ENCODE measurements at places on chromosomes 1 and 21.

DNA sequence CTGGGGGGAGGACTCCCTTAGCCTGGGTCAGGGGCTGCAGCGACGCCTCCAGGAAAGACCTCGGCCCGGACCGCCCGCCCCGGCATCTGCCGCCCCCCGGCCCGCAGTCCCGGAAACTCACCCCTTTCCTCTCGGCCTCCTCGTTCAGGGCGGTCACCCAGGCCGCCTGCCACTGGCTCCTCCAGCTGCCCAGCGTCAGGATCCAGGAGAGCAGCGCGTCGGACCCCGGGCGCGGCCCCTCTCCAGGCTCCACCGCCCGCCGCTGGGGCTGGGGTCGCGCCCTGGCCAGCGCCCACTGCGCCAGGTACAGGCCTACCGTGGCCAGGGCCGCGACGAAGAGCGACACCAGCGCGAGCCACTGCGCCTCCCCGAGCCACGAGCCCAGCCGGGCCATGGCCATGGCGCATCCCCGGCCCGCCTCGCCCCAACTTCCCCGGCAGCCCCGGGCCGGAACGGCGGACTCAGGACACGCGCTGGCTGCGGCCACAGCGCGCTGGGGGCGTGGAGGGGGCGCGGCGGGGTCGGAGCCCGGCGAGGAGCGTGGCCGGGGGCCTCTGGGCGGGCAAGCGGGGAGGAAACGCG, 478 bp downstream of the C2CD2 start:
- peak; percentile 24 for DNase-seq

DNA sequence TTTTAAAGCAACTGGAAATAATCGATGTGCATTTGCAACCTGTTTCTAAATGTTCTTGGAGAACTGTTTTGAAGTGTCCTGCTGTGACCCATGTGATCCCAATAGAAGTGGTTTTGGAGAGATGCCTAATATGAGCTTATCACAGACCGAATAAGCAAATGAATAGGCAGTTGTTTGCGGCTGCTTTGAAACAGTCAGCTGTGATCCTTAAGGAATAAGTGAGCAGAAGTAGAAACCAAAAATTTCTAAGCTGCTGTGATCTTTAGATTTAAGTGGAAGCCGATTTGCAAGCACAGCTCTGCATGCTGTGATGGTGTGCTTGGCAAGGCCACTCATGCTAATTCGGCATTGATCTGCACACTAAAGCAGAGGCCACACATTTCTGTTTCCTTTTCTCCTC, 329.5 kb upstream of the DUSP10 start:
- no peak for DNase-seq

DNA sequence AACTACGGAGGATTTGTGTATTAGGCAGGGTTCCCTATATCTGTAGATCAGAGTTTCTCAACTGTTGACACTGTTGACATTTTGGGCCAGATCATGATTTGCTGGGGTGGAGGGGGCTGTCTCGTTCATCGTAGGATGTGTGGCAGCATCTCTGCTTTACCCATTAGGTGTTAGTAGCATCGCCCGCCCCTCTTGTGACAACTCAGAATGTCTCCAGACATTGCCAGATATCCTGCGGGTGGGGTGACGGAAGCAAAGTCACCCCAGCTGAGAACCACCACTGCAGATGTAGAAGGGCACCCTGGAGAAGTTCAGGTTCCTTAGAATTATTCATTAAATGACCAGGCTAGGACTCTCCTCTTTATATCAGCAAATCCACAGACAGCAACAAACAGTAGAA, 125.9 kb downstream of the CLIC6 start:
- no peak for DNase-seq

DNA sequence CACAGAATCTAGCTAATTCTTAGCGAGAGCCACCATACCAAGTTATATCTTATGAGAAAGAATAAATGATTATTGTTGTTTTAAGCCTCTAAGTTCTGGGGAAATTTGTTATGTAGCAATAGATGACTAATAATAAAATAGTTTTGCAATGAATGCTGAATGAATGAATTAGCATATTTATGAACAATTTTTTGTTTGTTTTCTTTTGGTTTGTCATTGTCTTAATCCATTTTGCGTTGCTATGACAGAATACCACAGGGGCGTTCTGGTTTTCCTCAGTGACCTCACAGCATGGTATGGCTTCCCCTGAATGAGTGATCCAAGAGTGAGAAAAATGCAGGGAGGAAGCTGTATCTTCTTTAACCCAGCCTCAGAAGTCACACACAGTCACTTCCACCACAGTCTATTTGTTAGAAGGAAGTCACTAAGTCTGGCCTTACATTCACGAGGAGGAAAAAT, 53.8 kb upstream of the HPDL start:
- peak; percentile 89 for DNase-seq

- peak; percentile 61 for DNase-seq
Measured at GRCh38 chr1:94063379-94063778, 57.6 kb downstream of the ABCA4 start.

- no peak for DNase-seq
Measured at GRCh38 chr1:235941876-235942624, 75.3 kb upstream of the LYST start.

DNA sequence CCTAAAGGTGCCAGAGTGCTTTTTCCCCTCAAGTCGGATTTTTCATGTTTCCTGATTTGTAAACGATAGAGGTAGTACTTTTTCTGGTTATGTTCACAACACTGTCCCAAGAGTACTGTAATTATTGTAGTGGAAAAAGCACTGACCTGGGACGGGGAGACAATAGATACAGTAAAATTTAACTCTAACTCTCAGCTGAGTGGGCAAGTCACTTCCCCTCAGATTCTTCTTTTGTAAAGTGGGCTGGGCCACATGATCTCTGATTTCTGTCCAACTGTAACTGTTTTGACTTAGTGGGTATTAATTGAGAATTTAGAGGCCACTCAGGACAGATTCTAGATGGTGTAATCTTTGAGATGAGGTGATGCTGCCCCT, 19.1 kb downstream of the MARCKSL1 start:
- DNase-seq, result no peak

DNA sequence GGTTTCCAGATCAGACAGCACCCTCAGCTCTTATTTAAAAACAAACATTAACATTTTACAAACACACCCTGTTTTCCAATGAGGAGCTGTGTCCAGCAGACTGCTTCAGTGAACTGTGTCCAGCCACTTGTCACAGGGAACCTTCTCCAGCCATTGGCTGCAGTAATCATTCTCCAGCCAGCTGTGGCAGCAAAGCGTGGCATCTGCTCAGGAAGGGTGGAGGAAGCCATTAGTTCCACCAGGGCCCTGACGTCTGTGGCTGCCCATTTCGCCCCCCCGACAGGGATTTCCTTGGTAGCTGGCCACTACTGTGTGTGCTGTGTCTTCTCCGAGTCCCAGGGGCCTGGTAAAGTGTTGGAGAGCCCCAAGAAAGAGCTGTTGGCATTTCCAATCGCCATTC, 62.9 kb upstream of the SELENON start:
- no peak for DNase-seq

- DNase-seq, result no peak
Measured at GRCh38 chr1:174265282-174265681, 106.0 kb downstream of the RABGAP1L start.

- DNase-seq, result peak; percentile 81
Measured at GRCh38 chr1:164794356-164794755, 235.4 kb downstream of the PBX1 start.

DNA sequence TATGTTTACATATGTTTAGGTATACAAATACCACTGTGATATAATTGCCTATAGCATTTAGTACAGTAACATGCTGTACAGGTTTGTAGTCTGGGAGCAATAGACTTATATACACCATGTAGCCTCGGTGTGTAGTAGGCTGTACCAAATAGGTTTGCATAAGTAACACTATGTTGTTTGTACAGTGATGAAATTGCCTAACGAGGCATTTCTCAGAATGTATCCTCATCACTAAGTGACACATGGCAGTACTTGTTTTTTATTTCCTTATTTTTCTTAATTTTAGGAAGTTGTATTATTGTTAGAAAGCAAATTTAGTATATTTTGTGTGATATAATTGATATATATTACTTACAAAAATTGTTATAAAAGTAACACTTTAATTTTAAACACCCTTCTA, 840.9 kb downstream of the LTN1 start:
- no peak for DNase-seq

DNA sequence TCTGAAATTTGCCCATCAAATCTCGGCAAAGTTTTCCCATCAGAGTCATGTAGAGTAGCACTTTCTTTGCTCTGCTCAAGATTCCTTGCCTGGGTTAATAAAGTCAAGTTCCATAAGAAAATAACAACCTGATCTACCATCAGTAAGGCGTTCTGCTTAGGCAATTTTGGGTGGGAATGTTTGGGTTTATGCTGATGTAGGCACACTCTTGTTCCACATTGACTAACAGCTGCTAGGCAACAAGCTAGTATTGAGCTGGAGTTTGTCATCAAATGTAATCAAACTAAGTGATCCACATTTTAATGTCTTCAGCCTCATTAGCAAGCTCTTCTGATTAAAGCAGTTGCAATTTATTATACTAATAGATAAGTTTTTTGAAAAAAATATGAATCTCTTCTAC, 12.1 kb upstream of the HMCN1 start:
- no peak for DNase-seq

DNA sequence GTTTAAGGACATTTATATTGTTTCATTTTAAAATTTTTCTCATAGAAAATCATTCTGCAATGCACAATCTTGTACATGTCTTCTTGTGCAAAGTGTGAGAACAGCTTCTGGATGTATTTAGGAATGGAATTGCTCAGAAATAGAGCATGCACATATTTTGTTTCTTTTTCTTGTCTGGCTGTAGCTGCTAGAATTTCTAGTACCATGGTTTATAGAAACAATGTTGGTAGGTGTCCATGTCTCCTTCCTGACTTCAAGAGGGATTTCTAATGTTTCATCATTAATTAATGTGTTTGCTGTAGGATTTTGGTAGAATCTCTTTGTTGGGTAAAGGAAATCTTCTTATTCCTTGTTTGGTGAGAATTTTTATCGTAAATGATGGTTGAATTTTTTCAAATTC, 99.0 kb downstream of the RYR2 start:
- no peak for DNase-seq

- no peak for DNase-seq
Measured at GRCh38 chr1:51314974-51315373, 15.4 kb downstream of the TTC39A start.

DNA sequence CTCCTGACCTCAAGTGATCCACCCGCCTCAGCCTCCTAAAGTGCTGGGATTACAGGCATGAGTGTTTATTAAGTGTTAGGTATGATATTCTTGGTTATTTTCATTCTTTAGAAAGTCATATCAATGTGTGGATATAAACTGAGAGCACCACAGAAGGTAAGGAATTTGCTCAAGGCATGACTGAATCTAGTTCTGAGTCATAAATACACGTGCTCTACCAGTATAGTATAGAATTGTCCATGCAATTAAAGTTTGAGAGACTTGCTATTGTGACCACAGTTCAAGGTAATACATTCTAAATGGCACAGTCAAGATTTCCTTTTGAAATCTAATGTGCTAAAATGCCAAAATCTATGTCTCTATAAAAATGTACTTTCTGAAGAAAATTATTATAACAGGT, 401.1 kb upstream of the CHRM3 start:
- no peak for DNase-seq

DNA sequence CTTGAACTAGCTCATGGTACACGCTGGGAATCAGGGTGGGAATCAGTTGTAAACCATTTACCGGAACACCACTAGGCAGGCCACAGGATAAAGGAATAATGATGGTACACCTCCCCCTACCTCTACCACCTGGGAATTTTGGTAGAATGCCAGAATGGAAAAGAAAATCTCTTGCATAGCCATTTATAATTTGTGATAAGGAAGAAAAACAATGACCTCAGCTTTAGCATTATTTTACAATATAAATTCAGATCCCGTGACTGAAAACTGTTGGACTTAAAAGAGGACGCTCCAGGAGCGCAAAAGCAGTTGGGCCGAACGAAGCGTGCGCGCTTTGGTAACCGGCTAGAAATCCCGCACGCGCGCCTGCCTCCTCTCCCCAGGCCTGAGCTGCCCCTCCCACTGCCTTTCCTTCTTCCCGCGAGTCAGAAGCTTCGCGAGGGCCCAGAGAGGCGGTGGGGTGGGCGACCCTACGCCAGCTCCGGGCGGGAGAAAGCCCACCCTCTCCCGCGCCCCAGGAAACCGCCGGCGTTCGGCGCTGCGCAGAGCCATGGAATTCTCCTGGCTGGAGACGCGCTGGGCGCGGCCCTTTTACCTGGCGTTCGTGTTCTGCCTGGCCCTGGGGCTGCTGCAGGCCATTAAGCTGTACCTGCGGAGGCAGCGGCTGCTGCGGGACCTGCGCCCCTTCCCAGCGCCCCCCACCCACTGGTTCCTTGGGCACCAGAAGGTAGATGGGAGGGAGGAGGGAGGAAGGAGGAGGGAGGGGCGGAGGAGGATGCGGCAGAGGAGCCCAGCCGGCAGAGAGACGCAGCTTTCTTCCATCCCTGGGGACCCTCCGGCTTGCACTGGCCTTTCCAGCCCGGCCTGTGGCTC, at the start of gene CYP4X1:
CYP4X1 (plus strand) TSS at position 402 of the 873 bp plus-strand sequence; CDS start at position 551, 149 bp downstream.
- no peak for DNase-seq

GRCh38 chr1:8211883-8212579, 105.9 kb upstream of the SLC45A1 start:
- DNase-seq, result peak; percentile 99

GRCh38 chr21:46570631-46571030, 34.3 kb downstream of the S100B start:
- no peak for DNase-seq

GRCh38 chr1:92094090-92094489, 13.9 kb downstream of the BTBD8 start:
- no peak for DNase-seq

DNA sequence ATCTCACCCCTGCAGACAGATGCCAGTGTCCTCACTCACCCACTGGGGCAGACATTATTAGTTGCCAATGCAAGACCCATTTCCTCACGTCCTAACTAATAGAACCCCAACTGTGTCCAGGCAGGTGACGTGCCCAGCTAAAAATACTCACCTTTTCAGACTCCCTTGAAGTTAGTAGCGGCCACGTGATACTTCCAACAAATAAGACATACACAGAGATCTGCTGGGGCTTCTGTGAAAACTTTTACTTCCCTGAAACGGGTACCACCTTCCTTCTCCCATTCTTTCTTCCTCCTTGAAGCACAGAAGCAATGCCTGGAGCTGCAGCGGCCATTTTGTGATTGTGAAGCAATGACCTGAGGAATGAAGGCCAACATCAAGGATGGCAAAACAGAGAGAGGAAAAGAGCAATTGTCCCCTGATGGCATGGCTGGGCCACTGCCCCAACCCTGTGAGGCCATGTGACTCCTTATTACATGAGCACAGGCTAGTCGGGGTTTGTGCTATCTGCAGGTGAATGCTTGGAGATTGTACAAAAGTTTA, 74.4 kb upstream of the TMPRSS2 start:
- no peak for DNase-seq

Measured in fibroblast of skin of back (primary cell).